ENCODE measurements at places on chromosomes 4 and X.
A peak's percentile ranks its signal among the peaks of the same experiment; 100 is the strongest.

DNA sequence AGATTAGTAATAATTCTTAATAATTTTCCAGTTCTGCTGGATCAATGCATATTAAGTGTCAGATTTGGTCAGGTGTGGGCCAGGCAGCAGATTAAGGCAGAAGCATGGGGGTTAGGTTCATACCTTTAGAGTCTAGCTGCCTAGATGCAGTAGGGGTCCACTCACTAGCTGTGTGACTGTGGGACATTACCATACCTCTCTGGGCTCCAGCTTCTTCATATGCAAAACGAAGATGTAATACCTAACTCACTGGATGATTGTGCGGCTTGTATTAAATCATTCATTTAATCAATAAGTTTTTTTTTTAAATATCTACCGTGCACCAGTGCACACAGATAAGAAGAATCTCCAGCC is 1.4 kb downstream of the ANXA3 start:
- no peak for DNase-seq

DNA sequence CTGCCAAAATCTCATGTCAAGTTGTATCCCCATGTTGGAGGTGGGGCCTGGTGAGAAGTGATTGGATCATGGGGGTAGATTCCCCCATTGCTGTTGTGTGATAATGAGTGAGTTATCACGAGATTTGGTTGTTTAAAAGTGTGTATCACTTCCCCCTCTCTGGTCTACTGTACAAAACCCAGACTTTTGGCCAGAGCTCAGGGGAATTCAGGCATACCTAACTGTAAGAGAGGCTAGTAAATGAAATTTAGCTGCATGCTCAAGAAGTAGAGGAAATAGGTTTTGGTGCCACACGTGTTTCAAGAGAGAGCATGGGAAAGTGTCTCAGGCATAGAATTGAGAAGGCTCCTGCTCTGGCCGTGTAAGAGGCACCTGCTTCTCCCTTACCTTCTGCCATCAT is 190.5 kb upstream of the GALNTL6 start:
- no peak for DNase-seq

DNA sequence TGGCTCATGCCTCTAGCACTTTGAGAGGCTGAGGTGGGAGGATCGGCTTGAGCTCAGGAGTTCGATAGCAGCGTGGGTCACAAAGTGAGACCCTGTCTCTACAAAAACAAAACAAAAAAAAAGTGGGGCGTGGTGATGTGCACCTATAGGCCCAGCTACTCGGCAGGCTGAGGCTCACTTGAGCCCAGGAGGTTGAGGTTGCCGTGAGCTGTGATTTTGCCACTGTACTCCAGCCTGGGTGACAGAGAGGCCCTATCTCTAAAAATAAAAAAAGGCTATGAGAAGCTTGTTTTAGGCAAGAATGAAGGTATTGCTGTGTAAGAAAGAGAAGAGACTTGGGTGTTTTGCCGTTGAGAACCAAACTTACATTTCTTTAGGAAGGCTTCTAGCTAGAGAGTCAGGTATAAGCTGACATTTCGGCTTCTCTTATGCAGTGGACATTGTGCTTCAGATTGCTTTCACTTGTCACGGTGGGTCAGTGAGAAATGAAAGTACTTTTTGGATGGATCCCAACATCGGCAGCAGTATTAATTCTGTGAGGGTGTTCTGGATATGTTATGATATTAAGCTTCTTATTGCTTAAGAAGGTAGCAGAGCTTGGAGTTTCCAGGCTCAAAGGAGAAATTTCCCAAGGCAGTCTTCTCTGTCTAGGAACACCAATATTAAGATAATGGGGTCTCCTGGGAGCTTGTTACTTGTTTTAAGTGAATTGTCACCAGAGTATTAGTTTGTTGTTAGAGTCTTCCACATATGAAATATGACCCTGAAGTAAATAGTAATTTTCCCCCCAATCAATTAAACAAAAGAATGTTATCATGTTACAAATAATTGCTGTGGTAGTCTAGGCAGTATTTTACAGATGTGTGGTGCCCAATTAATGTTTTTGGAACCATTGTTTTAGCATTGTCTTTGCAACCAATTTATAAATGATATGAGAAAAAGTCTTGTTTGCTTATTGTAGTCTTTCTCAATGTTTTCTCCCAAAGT is 17.6 kb downstream of the TMEM131L start:
- no peak for DNase-seq

DNA sequence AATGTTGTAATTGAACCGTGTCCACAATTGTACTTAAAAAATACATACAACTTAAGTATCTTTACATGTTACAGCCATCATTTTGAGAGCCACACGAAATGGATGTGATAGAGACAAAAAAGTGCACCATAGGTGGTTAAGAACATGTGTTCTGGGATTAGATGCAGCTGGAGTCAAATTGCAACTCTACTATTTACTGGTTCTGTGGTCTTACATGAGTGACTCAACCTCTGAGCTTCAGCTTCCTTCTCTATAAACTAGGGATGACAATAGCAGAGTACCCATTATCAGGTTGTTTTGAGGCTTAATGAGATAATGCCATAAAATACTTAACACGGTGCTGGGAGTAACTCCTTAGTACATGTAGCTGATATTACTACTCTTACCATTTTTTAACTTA is 130.4 kb downstream of the IDS start:
- no peak for DNase-seq

DNA sequence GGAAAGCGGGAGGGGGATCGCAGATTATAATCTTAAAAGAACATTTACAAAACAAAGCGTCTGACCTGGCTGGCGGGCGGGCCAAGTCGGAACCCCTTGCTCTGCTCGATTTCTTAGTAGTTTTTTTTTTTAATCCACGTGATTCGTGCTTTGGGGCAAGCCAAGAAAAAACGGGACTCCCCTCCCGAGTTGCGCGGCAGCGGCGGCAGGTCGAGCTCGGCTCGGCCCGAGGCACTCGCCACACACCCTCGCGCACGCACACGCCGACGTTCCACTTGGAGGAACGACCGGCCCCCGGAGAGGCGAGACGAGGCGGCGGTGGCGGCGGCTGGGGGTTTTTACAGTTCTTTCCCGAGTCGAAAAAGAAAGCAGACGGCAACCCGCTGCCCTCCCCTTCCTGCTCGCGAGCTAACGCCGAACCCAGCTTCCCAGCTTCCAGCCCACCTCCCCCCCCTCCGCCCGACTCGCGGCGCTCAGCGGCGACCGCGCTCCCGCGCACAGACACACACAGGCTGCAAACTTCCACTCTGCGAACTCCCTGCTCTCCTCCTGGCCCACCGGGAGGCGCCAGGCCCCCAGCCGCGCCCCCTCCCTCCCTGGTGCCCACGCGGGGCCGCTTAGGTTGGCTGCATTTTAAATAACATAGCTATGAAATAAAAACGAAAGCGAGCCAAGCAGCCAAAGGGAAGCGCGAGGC is 1.2 kb downstream of the BCOR start:
- peak; percentile 51 for DNase-seq

DNA sequence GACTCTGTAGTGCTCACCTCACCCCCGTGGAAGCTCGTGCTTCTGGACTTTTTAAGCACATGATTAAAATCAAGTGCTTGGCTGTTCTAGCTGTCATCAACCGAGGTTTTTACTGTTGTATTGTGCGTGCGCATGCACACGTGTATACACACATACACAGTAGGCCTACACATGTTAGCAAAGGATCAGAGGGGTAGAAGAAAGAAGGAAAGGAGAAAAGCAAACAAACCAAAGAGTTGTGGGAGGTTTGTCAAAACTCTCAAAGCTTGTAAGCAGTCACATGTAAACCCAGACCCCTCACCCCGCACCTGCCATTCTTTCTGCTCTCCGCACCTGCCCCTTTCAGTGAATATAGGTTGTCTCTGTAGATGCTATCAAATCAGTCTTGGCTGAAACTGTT is 311.8 kb downstream of the HS3ST1 start:
- no peak for DNase-seq

DNA sequence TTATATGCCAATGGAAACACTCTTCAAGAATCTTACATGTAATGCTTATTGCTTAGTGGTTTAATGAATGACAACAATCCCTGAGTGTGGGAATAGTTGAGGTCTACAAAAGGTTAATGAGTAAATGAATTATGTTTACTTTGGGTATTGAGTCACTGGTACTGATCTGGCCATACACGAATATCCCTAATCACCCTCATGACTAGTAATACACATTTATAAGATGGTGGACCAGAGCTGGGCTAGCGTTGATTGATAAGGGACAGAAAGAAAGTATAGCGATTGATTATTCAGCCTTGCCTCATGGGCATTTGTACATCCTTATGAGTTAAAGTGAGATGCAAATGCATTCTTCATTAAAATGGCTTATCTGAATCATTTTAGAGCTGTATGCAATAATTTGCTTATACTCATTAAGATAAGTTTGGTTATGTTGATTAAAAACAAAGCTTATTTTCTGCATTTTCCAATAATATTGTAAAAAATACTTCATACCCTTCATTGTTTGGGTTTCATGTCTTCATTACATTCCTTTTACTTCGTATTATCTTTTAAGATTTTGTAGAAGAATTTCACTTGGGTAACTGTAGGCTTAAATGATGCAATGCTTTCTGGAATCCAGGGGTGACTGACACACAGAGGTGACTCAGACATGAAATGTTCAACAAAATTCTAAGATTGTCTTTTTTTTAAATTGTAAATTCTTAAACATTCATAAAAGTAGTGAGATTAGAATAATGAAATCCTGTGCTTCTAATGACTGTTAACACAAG is 47.4 kb downstream of the FGF2 start:
- no peak for DNase-seq

DNA sequence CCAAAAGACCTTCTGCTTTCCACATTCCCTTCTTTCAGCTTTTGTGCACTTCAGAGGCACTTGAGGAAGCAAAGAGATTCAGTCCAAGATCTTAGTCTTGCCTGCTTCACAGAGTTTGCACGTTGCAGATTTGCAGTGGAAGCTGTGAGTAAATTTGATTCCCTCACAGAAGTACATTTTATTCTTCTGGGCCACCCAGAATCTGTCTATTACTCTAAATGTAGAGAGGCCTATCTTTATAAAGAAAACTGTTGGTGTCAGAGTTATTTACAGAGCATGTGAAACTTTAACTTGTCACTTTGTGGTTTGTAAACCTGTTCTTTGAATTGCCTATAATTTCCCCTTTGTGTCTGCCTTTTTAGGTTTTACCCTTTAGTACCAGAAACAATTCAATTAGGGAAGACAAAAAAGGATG is 15.5 kb downstream of the SPRY1 start:
- DNase-seq = no peak

- DNase-seq = no peak
Measured at GRCh38 chrX:48579259-48579658, 5.0 kb downstream of the RBM3 start.

GRCh38 chr4:59180161-59180560 is 2020.0 kb upstream of the ADGRL3 start:
- DNase-seq = no peak

GRCh38 chrX:63417649-63418048 is 66.5 kb upstream of the SPIN4 start:
- no peak for DNase-seq

GRCh38 chr4:184097241-184097605 is 120.5 kb downstream of the ENPP6 start:
- DNase-seq = peak; percentile 16

DNA sequence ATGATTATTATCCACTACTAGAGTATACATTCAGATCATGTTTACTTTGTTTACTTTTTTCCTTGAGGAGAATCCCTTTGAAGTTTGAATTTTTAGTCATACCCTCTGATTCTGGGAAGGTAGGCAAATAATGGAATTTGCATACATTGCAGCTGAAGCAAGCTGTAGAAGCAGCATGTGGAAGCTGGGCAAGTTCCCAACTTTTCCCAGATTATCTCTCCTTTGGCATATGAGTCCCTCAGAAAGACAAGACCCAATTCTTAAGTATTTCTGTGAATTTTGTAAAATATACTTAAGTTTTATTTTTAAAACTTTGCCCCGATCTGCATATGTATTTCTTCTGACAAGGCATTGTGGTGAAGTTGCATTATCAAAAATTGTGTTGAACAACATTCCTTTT is 94.9 kb downstream of the CNKSR2 start:
- DNase-seq = no peak

GRCh38 chr4:38976308-38976707 is 55.9 kb downstream of the TMEM156 start:
- no peak for DNase-seq

GRCh38 chr4:997375-998071 is 4.3 kb upstream of the SLC26A1 start:
- peak; percentile 43 for DNase-seq

DNA sequence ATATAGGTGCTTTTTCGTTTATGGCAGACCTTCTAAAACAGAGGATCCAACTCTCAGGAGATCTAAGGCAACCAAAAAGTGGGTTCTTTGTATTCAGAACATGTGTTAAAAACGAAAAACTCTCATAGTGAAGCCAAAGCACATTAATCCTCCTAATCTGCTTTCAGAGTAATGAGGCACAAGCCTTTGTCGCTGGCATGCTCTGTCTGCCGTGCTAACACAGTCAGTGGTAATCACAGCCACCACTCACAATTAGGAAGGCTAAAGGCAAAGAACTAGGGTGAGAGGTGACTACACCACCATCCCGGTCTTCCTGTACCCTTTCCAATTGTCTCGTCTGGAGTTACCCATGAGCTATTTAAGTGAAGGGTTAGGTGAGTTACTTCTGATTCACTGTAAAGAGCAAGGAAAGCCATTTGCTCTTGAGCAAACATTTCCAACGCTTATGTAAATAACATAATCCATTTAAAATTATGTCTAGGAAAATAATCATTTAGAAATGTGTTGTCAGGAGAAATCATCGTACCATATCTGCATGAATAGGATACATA is 40.7 kb downstream of the NPY2R start:
- no peak for DNase-seq

DNA sequence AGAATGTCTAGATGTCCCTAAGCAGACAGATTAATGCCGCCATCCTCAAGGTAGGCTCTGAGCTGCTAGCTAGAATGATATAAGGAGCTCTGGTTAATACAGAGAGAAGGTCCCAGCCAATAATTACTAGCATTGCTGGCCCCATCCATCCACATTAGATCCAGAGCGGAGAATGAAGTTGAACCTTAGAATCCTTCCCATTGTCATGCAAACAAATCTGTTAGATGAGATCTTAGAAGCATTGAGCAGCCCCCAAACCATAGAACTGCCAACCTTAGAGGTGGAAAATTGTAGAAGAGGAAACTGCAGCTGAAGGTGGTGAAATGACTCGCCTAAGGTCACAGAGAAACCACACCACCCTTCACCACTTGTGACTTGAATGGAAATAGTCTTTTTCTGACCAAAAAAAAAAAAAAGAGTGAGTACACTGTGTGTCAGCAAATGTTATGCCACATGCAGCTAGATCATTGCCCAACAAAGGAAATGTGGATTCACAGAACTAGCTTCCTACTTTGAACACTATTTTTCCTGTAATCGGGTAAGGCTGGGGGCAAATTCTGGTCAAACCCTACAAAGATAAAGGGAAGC is 162.1 kb downstream of the SMIM20 start:
- DNase-seq = no peak

DNA sequence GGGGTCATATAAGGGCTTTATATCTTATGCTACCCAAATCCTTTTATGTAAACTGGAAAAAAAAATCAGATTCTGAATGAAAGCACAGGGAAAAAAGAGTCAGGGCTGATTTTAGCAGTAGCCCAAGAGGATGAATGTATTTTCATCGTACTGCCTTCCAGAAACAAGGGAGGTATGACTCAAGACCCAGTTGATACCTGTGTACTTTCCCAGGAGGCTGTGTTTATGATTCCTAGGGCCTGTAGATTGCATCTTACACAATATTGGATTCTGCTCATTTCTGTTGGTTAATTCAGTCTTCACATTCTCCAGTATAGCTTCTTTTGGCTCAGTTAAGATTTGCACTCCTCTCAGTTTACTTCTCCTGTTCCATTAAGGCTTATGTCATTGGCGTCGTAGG is 127.9 kb upstream of the LIMCH1 start:
- no peak for DNase-seq

- DNase-seq = peak; percentile 86
Measured at GRCh38 chr4:98929341-98930267, 671 bp upstream of the EIF4E start.
